ENCODE measurements at places on chromosomes 3 and 15. TPM values are rescaled to one million over a fixed set of nuclear protein-coding genes. Genes with fewer than 3 reads are reported as not detected.
A peak's percentile ranks its signal among the peaks of the same experiment; 100 is the strongest.

DNA sequence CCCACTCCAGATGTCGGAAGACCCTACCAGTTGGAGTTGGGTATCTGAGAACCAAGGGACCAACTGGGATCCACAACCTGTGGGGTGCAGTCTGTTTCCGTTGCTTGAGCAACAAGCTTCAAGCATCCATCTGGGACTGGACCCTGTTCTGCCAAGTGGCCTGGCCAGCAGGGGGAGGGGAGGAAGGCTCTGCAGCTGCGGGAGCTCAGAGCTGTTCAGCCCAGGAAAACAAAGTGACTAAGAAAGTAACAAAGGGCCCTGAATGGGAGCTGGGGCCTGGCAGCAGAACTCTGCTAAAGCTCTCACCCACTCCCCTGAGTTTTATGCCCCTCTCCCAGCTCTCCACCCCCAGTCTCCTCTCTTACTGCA, 2.7 kb downstream of the TYRO3 start:
- peak; percentile 97 for DNase-seq

Gene MME
- total RNA-seq, result 102 TPM

- DNase-seq, result no peak
Measured at GRCh38 chr3:169604118-169604517, 59.4 kb downstream of the MECOM start.

DNA sequence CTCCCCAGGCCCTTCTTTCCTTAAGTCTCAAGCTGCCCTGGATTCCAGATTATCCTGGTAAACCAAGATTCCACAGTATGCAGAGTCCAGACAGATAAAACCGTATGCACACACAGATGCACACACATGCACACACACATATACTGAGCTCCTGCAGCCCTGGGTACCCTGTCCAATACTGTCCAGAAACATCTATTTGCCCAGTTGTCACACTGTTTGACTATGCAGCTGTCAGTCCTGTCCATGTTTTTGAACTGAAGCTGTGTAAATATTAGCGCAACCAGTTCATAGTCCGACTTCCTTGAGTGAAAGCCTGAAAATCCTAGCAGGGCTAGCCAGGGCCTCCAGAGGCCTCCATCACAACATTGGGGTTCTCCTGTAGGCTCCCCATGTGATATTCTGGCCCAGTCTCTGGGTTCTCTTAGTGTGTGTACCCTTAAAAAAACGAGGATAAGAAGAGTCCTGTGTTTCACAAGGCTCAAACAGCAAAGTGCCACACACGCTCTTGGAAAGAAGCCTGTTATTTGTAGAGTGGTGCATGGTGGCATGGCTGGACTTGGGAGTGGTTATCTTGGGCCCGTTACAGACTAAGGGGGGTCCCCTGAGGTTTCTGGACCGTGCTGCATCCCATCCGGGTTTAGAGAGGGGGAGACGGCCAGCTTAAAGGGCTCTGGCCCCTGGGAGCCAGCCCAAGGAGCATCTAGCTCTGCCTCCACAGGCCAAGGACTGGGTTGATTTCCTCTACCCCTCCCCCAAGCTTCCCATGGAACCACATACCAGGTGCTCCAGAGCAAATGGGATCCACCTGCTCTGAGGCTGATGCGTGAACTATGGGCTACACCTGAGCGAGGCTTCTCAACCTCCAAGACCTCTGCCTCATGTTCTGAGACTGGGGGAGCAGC, 108.3 kb downstream of the IQSEC1 start:
- DNase-seq, result no peak

DNA sequence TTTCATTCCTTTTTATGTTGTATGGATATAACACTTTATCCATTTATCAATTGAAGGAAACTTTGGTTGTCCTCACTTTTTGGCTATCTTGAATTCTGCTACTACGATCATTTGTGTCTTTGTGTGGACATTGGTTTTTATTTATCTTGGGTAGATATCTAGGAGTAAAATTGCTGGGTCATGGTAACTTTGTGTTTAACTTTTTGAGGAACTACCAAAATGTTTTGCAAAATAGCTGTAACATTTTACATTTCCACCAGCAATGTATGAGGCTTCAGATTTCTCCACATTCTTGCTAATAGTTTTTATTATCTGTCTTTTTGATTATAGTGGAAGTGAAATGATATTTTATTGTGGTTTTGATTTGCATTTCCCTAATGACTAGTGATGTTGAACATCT, 55.6 kb downstream of the TLNRD1 start:
- DNase-seq, result no peak

GRCh38 chr3:152195206-152195605, 73.5 kb upstream of the MBNL1 start:
- no peak for DNase-seq

Gene IGF2BP2
- total RNA-seq, result 80.4 TPM

Data from osteoblast (primary cell).